ENCODE measurements at places on chromosomes 11 and 22.

GRCh38 chr11:60764879-60765278 lies 8.2 kb downstream of the MS4A15 start:
- DNase-seq: no peak

- DNase-seq: no peak
Observed at GRCh38 chr11:76702336-76703128, 32.0 kb upstream of the LRRC32 start.

- DNase-seq: no peak
Observed at GRCh38 chr22:48338793-48339705, 1488.6 kb downstream of the BRD1 start.

- DNase-seq: no peak
Observed at GRCh38 chr11:35192347-35192746, 53.4 kb downstream of the CD44 start.

DNA sequence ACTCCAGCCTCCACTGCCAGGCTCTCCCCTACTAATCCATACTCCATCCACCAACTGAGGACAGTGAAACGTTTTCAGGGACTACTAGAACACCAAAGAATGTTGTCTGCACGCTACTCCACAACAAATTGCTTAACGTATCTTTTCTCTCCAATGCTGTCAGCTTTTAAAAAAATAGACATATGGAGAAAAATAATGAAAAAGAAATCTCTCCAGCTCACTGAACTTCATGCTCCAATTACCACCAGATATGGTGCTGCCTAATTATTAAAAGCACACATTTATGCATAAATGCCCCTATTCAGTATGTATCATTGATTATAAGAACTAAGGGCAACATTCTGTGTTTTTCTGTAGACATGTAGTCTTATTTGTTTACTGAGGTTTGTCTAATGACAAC lies 672.2 kb upstream of the ANO3 start:
- DNase-seq: no peak

DNA sequence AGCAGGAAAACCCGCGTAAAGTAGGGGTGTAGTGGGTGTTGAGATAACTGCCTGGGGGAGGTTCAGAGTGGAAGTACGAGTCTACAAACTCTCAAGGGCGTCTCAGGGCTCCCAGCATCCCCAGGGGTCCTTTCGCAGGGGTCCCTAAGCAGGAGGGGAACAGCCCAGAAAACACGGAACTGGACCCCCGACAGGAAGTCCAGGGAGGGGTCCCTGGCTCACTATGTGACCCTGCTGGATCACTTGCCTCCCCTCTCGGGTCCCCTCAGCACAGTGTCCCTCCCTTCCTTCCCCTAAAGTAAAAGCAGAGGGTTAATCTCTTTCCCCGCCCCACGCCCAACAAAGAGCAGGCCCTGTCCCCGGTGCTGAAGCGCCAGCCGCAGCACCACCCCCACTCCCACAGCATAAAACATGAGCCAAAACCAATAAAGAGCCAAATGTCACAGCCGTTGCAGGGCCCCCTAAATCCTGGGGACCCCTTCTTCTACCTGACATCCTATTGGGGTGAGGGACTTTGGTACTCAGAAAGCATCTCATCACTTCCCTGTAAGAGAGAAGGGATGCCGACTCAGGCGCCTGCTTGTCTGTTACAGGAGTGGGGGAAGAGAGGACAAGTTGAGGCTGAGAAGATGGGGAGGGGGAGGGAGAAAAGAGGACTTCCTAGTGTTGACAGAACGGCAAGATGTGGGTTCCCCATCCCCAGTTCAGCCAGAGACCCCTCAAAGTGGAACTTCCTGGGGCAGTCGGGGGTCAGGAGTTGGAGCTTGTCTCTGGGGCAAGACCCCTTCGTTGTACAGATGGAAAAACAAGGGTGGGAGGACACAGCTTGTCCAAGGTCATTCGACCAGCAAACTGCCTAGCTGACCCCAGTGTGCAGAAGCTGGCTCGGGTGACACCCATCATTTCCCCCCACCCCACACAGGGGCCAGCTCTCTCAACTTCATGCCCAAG lies 1.4 kb upstream of the NEFH start:
- peak; percentile 59 for DNase-seq

- no peak for DNase-seq
Observed at GRCh38 chr11:47434011-47434786, 8.0 kb upstream of the PSMC3 start.

- DNase-seq: no peak
Observed at GRCh38 chr11:113311536-113311935, 2.8 kb upstream of the TTC12 start.

DNA sequence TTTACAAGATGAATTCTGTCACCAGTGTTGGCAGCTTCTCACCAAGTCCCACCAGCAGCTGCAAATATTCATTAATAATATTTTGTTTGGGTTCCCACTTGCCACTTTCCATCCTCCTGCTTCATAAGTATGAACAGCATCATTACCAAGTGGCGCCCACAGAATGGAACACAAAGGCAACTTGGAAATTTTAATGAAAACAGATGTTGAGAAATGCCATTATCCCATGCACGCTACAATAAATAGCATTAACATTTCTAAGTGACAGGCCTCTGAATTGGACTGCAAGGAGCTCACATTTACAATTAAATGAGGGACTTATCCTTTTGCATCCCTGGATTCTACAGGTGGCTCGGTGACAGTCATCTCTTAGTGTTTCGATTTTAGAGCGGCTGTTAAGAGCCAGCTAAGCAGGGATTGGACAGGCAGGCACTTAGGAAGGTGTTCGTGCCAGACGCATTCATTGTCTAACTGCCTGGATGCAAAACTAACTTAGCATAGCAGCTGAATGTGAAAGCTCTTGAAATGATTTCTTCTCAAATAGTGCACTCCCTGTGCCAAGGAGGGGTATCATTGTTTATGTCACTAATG lies 170.3 kb downstream of the KIRREL3 start:
- no peak for DNase-seq

GRCh38 chr11:95299078-95299679 lies 68.2 kb upstream of the SESN3 start:
- DNase-seq: no peak

- DNase-seq: no peak
Observed at GRCh38 chr11:120658071-120658423, 146.5 kb downstream of the GRIK4 start.

DNA sequence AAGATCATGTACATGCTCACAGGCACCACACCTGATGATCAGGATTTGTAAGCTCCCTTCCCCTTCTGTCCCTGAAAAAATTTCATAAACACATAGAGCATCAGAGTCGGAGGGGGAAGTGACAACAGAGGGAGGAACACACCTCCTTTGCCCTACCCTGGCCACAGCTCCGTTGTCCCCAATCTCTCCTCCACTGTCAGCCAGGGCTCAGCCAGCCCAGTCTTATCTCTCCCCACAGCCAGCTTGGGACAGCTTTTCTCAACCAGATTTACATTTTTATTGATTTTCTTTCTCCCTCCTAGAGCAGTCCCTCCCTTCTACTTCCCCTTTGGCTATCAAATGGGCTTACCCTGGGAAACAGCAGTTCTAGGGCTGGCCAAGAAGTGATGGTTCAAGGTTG lies 32.1 kb upstream of the TPBGL start:
- no peak for DNase-seq

- no peak for DNase-seq
Observed at GRCh38 chr11:20887137-20887536, 217.8 kb downstream of the NELL1 start.

GRCh38 chr22:49662681-49663080 lies 165.0 kb downstream of the BRD1 start:
- DNase-seq: no peak

- peak; percentile 44 for DNase-seq
Observed at GRCh38 chr22:43060183-43060582, 29.0 kb downstream of the TTLL1 start.

- no peak for DNase-seq
Observed at GRCh38 chr11:68040957-68041591, 2.2 kb downstream of the TCIRG1 start.

DNA sequence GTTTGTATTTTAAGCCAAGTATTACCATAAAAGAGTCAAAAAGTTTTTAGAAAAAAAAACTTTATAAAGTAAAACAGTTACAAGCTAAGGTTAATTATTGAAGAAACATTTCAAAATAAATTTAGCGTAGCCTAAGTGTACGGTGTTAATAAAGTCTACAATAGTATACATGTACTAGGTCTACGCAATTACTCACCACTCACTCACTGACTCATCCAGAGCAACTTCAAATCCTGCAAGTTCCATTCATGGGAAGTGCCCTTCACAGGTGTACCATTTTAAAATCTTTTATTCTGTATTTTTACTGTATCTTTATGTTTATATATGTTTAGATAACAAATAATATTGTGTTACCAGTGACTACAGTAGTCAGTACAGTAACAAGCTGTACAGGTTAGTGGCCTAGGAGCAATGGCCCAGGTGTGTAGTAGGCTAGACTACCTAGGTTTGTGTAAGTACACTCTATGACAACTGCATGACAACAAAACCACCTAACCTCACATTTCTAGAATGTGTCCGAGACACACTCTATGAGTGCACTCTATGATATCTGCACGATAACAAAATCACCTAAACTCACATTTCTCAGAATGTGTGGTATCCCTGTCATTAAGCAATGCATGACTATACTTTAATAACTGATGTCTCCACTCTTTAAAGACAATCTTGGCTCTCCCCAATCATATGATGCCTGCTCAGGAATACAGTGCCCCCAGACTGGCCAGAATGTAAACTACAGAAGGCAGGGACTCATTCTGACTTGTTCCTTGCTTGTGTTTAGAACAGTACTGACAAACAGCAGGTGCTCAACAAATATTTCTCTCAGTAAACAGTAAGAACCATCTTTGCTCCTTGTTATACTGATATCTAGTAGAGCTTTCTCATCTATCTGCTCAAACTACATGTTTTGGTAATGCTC lies 21.2 kb downstream of the KMT5B start:
- DNase-seq: no peak

- no peak for DNase-seq
Observed at GRCh38 chr11:64864473-64865285, 13.7 kb downstream of the EHD1 start.

GRCh38 chr11:58609723-58610122 lies 12.7 kb upstream of the CNTF start:
- DNase-seq: no peak

DNA sequence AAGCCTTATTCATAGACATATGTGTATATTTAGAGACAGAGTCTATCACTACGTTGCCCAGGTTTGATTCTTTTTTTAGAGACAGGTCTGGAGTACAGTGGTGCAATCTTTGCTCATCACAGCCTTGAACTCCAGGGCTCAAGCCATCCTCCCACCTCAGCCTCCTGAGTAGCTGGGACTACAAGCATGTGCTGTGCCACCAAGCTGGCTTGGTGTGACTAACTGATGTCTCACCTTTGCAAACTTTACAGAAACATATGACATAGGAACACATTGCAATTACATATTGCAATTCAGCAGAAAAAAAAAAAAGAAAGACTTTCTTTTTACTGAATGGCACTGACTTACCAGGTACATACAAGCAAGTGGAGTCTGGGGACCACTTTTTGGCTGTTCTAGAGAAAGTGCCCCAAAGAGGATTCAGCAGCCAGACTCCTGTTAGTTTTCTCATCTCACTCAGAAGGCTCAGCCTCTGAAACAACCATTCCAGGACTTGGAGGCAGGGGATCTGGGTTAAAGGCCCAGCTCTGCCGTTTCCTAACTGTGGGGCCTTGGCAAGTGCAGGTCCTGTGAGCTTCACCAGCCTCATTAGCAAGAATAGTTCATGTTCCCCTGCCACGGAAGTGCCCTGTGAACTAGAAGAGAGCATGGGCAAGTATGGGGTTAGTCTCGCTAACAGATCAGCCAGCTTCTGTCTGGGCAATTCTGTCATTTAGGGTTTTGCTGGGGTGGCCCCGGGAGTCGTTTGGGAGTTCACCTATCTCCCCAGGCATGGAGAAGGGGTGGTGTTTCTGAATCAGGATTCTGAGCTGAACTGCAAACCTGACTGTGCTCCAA lies 11.3 kb upstream of the NFAM1 start:
- DNase-seq: no peak

DNA sequence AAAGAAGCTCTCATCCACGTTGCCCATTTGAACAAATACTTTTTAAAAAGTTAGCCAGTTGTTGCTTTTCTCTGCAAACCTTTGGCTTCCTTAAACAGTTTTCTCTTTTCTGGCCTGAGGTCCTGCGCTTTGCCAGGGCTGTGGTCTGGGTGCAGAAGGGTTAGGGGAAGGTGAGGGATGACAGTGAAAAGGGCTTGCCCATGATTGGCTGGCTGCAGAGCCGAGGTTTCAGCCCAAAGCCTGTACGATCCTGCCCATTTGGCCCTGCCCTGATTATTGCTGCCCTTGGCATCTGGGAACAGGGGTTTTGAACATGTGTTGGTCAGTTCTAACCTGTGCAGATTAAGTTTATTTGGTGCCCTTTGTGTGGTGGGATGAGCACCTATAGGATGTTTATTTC lies 1.5 kb downstream of the INCENP start:
- no peak for DNase-seq

DNA sequence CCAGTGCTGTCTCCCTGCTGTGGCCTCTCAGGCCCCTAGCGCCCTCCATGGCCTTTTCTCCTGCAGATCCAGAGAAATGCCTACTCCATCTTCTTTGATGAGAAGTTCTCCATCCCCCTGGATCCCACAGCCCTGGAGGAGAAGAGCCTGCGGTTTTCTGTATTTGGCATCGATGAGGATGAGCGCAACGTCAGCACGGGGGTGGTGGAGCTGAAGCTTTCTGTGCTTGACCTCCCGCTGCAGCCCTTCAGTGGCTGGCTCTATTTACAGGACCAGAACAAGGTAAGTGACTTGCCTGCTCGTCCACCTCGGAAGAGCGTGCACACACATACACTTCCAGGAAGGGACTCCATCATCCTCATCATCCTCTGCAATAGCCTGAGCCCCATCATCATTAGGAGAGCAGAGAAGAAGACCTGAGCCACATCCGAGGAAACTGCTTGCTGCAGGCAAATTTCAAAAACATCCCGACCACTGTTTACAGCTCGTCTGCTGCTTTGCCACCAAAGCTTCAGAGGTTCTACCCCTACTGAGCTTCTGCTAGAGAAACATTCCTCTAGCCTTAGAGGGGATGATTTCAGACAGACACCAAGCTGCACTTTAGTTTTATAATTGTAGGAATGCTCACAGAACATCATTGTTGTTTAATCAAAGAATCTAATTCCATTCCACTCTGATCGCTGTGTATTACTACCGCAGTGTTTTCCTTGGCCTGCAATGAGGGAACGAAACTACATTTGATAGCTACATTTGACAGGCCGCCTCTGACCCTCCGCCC lies 12.9 kb upstream of the RHOD start:
- DNase-seq: no peak

GRCh38 chr11:129283141-129283540 lies 91.0 kb upstream of the ARHGAP32 start:
- DNase-seq: no peak

GRCh38 chr11:128678024-128678423 lies 15.8 kb upstream of the FLI1 start:
- no peak for DNase-seq
